Left lobe of liver (tissue), 2 donors: ENCODE measurements at places on chromosomes 3 and 15. TPM values are rescaled to one million over a fixed set of nuclear protein-coding genes. Genes with fewer than 3 reads are reported as not detected.

DNA sequence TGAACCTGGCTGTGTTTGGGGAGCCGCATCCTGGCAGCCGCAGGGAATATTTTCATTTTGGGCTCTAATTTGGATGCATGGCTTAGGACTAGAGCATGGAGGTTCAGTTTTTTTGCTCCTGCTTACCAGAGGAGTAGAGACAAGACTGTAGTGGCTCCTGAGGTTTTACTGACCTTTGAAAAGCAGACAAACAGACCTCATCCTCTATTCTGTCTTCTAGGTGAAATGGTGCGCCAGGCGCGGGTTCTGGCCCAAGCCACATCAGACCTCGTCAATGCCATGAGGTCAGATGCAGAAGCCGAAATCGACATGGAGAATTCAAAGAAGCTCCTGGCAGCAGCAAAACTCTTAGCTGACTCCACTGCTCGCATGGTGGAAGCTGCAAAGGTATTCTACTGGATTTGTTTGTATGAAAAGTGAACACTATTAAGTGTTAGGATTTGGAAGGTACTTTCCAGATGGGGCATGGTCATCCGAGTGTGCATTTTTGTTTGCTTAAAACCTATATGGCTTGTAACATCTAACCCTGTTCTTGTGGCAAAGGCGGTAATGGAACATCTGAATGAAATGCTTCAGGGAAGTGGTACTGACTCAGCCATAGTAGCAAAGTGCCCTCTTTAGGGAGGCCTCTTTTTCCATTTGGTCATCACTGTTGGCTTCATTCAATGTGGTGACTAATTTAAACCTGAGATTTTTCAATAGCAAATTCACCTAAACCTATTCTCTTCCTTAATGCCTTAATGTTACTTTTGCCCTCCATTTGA is 330.7 kb upstream of the TPM1 start:
- no peak for DNase-seq

DNA sequence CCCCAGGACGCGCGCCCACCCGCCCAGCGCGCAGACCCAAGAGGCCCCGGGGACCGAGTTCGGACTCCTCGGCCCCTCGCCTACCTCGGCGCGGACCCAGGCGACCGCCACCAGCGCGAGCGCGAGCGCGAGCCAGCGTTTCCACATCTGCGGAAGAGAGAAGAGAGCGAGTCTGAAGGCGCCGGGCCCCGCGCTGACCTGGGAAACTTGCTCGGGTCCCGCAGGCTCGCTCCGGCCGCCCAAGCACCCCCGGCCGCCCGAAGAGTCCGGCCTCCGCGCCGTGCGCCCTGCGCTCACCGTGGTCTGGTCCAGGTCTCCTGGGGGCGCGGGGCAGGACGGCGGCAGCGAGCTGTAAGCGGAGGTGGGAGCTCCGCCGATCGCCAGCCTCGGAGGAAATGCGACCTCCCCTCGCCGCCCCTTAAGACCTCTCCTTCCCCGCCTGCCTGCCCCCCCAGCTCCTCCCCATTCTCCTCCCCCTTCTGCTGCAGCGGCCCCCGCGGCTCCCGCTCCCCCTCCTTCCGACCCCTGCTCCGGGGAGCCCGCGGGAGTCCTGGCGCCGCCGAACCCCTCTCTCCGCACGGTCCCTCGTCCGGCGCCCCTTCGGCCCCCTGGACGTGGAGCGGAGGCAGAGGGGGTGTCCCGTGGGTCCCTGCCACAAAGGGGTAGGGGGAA is at the start of gene FSTL1:
Gene FSTL1 (minus strand): TSS at position 393 of the 672 bp plus-strand sequence. CDS start 246 bp downstream, at position 147.
- DNase-seq = peak; percentile 54

GRCh38 chr3:43338295-43338694 is 52.0 kb downstream of the SNRK start:
- DNase-seq = no peak

GRCh38 chr3:150727653-150728502 is 24.2 kb upstream of the ERICH6 start:
- DNase-seq = peak; percentile 73

DNA sequence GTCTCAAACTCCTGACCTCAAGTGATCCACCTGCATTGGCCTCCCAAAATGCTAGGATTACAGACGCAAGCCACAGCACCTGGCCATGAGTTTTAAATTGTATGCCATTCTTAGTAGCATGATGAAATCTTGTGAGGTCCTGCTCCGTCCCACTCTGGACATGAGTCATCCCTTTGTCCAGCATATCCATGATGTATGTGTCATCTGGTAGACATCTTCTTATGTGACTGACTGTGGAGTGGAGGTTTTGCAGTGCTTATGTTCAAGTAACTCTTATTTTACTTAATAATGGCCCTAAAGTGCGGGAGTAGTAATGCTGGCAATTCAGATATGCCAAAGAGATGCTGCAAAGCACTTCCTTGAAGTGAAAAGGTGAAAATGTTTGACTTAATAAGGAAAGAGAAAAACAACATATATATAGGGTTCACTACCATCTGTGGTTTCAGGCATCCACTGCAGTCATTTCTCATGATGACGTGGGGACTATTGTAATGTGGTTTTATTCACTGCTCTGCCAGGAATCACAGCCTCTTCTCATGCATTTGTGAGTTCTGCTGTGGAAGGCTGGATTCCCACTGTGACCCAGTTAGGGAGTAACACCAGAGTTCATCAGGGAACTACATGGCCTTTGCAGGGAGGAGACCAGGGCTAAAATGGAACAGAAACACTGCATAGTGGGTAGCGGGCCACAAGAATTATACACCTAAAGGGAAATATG is 204.6 kb upstream of the STRIT1 start:
- no peak for DNase-seq

- no peak for DNase-seq
These were observed 67.9 kb upstream of the MITF start for GRCh38 chr3:69671082-69671952.

- peak; percentile 23 for DNase-seq
These were observed 25.6 kb upstream of the ATP2B2 start for GRCh38 chr3:10531031-10531430.

- DNase-seq = no peak
These were observed 83.5 kb downstream of the ADAMTS9 start for GRCh38 chr3:64604313-64604712.

- no peak for DNase-seq
These were observed 19.1 kb downstream of the PAQR9 start for GRCh38 chr3:142944342-142944741.

- no peak for DNase-seq
These were observed 564.5 kb upstream of the ADAMTS9 start for GRCh38 chr3:65252266-65252665.

DNA sequence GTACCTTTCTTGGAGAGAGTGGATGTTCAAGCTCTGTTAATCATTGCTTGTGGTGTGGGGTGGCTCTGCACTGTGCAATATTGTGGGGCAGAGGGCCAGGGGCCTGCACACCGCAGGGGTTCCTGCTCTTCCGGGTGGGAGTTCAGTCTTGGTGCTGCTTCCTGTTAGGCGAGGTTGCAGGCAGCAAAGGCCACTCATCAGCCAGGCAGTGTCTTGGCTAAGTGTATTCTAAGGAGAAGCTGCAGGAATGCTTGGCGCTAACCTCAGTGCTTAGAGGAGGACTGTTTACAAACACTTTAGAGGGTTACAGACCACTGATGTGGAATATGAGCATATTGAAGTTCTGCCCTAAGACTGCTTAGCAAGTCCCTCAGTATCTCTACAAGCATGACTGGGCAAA is 81.7 kb downstream of the CEP63 start:
- no peak for DNase-seq

The ATP8B4 gene
- total RNA-seq = 6.8 TPM

GRCh38 chr3:159919873-159920272 is 68.8 kb upstream of the IL12A start:
- DNase-seq = no peak

GRCh38 chr3:15974647-15975046 is 176.9 kb upstream of the ANKRD28 start:
- DNase-seq = no peak

DNA sequence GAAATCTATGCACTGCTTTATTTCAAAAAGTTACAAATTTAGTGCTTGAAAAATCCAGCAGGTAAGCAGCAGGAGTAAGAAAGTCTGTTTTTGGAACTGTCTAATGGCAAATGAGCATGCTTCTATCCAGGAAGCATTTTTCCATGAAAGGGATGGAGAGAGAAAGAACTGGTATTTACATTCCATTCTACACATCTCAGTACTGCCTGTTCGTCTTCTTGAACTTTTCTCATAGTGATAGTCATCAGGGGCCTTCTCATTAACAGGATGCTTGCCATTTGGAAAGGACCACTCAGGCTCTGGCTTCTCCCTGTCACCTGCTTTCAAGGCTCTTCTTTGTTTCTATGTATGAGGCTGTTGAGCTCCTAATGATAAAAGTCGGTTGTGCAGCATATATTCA is 267.3 kb upstream of the IL12A start:
- no peak for DNase-seq

DNA sequence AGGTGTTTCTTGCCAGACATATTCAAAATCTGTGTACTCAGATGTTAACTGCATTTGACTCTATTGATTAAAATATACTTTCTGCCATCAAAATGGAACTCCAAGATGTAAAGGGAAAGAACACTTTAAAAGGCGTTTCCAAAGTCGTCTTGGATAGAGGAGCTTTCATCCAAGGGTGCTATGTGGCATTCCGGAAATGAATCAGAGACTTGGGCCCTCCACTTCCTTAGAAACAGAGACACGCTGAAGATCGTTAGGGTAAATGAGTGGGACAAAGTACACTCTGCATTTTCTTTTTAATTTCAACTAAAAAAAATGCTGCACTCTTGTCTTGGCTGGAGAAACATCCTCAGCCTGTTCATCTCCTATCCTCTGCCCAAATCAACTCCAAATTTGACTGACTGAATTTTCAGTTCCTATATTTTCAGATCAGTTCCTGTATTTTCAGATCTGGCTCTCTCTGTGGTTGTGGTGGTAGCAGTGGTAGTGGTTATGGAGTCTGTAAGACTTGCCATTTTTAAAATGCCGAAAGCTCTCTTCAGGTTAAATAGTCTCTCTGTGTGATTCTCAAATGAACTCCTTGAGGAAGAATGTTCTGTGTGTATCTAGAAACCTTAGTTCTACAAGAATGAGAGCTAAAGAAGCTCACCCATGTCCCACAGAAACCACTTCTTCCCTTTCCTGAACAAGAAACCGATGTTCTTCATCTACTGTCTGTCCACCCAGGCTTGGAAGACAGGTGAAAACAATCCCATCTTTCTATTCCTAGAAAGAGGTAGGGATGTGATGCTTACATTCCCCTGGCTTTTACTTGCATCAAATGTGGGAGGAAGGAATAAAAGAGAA is 156.8 kb upstream of the ICE2 start:
- no peak for DNase-seq

The HTR3E gene
- not detected for total RNA-seq
